ENCODE measurements at places on chromosomes 13 and 19.

DNA sequence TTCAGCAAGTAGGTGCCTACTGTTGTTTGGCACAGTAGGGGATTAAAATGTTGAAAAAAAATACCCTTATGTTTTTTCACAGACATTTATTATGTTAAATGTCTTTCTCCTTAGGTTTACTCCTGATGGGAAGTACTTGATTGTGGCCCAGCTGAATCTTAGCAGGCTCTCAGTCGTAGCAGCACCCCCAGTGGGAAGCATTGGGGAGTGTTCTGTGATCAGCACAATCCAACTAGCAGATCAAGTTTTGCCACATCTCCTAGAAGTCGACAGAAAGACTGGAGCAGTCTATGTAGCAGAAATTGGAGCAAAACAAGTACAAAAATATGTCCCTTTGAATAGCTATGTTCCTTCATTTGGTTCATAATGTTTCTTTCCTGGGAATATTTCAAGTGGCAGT lies 9.3 kb downstream of the NHLRC3 start:
- no peak for DNase-seq

DNA sequence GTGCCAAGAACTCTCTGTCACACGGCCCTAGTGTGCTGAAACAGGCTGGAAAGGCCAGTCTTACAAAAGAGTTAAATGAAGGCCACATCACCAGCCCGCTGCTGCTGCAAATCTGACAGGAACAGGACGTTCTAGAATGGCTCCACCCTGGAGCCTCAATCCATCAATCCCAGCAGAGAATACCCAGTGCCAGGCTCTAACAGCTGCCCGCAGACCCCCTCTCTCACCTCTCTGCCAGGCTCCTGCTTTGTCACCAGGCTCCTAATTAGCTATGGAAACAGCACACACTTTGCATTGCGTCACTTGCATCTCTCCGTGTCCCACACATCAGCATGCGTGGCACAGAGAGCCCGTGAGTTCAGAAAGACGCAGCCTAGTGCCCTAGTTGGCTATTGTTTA lies 314.1 kb downstream of the FOXO1 start:
- DNase-seq, result no peak

DNA sequence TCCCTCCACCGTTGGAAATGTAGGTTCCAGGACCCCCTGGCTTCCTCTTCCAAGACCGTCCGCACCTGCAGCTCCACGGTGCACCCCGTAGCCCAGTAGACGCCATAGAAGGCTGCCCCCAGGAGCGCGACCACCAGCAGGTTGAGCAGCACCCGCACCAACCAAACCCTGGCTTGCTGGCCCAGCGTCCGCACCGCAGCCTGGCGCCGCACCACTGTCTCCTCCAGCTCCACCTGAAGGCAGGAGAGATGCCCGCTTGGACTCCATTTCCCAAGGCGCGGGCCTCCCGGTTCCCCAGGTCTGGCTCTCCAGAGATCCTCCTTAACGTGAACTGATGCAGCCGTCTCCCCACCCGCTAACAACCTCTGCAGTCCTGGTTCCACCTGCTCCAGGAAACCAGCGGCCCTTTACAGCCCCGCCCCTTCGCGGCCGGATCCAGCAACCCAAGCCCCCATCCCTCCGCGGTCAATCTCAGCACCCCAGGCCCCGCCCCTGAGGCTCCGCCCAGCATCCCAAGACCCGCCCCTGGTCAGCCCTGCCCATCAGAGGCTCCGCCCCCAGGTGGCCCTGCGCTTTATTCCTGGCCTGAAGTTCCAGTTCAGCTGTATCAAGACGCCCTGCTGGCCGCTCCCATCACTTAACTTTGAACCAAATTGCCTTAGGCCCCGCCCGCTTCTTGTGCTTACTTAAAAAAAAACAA lies 5.0 kb upstream of the LENG1 start:
- DNase-seq, result peak; percentile 17

DNA sequence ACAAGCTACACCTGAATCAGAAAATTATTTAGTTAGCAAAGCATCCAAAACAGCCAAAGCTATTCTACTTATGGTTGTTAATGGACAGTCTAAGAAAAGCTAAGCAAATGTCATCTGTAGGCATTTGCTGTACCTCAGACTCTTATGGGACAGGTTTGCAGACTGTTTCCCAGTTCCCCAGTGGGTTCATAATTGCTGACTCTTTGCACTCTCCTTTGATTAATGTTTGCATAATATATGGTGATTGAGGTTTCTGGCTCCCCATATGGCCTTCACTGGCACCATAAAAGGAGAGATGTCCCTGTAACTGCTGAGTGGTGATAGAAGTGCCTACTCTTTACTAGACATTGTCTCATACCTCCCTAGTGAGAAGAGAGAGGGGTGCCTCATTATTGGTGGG lies 142.1 kb downstream of the GPC6 start:
- DNase-seq, result no peak

DNA sequence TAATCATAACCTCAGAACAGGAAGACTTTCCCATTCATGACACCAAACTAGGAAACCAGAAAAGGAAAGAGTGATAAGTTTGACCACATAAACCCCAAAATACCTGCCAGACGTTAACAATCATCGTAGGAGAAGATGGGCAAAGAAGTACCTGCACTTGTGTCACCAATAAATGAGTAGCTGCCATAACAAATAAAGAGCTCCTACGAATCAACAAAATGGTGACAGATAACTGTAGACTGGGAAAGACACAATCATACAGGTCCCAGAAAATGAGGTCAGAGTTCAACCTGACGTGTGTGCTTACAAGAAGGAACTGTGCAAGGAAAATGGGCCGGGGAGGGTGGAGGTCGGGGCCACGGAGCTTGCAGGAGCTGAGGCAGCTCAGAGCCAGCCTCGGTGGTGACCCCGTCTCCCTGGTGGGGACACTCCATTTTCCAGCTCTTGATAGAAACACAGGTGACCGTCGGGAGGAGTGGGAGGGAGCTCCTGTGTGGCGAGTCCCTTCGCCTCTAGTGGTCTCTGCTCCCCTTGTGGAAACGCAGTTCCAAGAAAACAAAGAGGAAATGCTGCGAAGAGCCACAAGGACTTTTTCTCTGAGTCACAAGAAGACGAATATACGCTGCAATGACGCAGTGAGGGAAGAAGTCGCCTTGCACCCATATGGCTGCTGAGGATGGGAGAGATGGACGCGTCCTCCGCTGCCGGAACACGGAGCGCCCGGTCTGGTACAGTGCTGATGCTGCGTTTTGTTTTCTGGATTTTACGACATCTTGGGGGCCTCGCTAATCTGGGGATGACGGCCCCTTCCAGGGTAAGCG lies 9.5 kb downstream of the PIP5K1C start:
- DNase-seq, result no peak

DNA sequence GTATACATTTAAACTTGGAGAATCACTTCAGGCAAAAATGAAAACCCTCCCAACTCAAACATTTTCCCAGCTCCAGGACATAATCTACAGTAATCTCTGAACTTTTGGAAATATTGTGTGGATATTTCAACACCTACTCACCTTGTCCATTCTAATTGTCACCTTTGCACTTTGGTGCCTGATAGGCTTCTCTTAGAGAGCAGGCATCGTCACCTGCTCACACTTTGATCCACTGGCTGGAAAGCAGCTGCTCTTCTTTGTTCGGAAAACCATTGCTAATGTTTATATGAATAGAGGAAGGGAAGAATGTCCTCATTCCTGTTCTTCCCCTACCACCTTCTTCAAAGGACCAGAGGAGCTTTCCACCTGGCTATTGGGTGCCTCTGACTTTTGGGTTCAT lies 411.2 kb downstream of the FGF9 start:
- DNase-seq, result no peak

Measured in HL-60 (cell line).